ENCODE measurements at places on chromosomes 7 and 10.

GRCh38 chr10:34739915-34740314, 75.2 kb downstream of the PARD3 start:
- peak; percentile 96 for ATAC-seq

DNA sequence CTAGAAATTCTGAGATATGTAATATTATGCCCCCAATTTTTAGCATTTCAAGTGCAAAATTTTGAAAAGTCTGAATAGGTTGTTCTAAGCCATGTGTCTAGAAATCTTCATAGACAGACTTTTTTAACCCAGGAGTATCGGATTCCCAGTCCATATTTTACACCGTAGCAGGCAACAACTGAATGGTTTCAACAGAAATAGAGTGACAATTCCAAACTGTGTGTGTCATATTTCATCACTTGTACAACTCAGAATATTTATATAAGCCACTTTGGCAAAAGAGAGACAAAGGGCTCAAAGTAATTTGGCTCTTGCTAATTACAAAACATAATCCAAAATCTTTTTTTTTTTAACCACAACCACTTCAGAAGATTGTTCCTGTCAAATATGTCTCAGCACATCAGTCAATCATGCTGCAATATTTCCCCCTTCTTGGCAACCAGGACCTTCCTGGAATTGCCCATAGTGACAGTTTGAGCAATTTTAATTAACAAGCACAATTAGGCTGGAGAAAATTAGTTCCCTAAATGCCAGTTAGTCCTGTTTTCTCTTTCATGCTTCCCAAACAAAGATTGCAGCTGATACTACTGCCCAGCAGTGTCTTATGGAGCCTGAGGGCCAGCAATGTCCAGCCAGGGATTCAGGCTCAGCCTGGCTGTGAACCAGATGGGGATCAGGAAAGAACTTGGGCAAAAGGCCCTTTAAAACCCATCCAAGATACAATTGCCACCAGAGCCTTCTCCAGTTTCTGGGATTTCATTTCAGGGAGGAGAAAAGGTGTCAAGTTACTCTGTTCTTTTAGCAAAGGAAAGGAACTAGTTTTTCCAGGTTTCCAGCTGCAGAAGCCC, 533.3 kb upstream of the GHITM start:
- ATAC-seq = no peak

- no peak for ATAC-seq
Measured at GRCh38 chr7:64945503-64946175, 42.6 kb downstream of the ZNF273 start.

GRCh38 chr7:44508328-44509030, 18.0 kb upstream of the NUDCD3 start:
- no peak for ATAC-seq

- ATAC-seq = no peak
Measured at GRCh38 chr7:97133159-97133558, 15.7 kb downstream of the SDHAF3 start.

DNA sequence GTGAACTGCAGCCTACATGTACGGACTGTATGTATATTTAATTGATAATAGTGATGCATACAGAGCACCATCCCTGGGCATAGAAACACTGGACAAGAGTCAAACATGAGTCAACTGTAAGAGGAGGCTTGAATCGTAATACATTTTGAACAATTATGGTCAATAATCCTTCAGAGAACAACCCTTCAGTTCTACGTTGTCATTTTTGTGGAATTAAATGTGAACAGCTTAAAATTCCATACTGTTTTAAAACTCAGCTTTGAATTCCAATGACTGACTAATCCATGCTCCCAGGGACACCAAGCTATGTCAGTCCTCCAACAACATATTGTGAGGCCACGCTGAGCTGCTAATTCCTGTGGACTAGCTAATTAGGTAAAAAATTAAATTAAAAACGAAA, 41.5 kb upstream of the KMT2E start:
- no peak for ATAC-seq

DNA sequence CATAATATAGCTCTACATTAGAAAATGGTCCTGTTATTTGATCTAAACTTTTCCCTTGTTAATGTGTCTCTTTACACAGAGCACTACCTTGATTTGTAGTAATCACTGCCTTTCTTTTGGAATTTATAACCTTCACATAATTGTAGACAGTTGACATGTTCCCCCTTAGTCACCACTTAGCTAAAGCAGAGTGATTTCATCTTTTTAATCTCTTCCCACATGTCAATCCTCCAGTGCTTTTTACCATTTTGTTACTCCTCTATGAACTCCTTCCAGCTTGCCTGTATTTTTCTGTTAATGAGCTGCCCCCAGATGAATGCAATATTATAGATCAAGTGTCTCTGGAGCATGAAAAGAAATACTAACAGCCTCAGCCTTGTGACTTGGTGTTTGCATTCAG, 2.6 kb upstream of the PPP1R3A start:
- peak; percentile 29 for ATAC-seq

DNA sequence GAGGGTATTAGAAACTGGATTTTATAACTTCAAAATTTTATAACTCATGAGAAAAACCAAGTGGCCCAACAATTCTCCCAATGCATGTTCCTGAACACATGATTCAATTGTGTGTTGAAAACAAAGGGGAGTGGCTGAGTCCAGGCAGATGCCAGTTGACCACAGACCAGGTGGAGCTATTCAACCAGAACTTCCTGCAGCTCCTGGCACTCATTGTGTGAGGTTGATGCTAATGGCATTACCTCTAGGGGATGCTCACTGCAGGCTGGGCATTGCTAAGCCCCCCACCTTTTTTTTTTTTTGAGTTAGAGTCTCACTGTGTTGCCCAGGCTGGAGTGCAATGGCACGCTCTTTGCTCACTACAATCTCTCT, 20.3 kb downstream of the MYOF start:
- no peak for ATAC-seq

DNA sequence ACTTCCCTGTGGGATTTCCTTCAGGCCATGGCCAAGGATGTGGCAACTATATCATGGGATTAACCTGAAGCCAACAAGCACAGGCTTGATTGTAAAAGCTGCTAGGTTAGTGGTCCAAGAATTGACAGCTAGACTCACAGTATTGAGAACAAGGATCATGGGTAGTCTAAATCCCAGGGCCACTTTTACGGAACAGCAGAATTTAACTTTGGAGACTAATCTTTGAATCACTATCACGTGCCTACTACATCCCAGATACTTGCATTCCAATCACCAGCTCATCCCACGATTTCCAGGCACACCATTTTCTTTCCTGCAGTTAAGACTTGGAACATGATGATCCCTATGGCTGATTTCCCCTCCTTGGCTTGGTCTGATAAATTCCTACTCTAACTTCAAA, 65.6 kb upstream of the ADO start:
- ATAC-seq = no peak

- no peak for ATAC-seq
Measured at GRCh38 chr10:74765465-74765975, 60.9 kb upstream of the KAT6B start.

DNA sequence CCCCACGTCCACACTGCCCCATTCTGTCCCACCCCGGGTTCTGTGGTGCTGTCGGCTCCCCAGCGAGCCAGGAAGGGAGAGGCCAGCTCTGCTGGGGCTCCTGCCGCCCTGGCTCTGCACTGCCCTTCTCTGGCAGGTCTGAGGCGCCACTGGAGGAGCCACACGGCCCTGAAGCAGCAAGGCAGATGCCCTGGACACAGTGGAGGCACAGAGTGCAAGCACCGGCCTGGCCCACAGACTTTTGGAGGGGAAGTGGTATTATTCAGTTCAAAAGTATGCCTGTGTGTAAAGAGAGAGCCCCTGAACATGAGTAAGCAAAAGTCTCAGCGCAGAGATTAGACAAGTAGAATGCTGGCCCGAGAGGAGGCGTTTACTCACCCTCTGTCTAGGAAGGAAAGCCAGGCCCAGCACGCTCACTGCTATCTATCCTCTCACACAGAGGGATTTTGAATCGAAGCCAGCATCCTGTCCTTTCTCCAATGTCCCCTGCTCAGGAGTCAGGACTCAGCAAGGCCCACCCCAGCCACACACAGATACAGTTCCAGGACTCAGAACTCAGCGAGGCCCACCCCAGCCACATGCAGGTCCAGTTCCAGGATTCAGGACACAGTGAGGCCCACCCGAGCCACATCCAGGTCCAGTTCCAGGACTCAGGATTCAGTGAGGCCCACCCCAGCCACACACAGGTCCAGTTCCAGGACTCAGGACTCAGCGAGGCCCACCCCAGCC, 115.0 kb downstream of the EGFR start:
- no peak for ATAC-seq

DNA sequence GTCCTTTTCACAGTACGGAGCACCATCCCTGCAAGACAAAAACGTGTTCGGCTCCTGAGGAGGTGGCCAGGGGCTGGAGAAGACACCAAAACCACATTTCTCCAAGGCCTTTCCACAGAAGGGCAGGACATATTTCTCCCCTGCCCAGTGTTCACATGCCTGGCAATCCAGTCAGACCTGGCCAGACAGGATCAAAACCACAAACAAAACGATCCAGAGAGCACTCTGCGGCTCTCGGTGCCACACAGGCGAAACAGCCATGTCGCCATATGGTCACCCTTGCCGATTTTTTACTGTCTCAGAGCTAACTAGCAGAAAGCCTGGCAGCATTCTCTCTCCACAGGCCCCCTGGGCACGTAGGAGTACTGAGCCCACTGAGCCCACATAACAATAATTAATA, 113.0 kb downstream of the ABLIM1 start:
- no peak for ATAC-seq

GRCh38 chr7:121167971-121168370, 160.8 kb upstream of the WNT16 start:
- ATAC-seq = no peak

DNA sequence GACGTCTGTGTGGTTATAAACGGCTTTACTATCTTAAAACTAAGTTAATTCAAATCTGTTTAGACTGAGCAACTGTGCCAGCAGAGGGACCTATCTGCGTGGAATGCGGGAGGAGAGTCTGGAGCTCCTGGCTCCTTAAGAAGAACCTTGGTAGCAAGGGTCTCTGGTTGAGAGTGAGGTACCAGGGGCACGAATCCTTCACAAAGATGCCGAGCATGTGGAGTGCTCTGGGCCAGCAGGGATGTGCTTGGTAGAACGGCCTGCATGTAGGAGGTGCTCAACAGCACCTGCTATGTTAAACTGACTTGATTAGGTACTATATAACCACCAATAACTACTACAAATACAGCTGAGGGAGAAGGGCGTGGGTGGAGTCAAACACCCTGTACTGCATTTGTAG, 102.6 kb downstream of the VIPR2 start:
- ATAC-seq = no peak

- ATAC-seq = peak; percentile 51
Measured at GRCh38 chr10:45135443-45136198, 134.9 kb downstream of the ZNF22 start.

DNA sequence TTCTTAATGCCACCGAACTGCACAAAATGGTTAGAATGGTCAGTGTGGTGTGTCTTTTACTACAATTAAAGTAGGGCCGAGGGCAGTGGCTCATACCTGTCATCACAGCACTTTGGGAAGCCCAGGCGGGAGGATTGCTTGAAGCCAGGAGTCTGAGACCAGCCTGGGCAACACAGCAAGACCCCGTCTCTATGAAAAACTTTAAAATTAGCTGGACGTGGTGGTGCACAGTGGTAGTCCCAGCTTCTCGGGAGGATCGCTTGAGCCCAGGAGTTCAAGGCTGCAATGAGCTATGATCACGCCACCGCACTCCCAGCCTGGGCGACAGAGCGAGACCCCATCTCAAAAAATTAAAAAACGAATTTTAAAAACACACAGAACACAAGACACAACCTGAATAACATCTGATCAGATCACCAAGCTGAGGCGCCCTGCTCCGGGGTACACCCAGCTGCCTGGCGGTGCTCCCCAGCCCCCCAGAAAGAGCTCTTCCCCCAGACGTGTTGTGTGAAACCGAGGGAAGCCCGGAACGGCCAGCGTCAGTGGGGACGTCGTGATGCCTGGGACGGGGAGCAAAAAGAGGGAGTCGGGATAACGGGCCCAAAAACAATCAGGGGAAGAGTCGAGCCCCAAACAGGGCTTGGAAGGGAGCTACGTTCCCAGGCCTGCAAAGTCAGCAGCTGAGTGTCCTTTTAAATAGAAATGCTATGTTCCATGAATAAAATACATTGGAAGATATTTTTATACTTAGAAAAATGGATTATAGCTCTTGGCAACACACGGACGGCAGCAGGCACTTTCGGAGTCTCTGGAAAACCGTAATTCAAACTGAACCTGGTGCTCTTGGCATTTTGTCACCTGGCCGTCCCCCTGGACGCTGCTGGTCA, 80.7 kb upstream of the PDGFA start:
- no peak for ATAC-seq

GRCh38 chr7:157117796-157118195, 20.9 kb upstream of the UBE3C start:
- no peak for ATAC-seq

- no peak for ATAC-seq
Measured at GRCh38 chr10:69443354-69443753, 7.9 kb upstream of the TSPAN15 start.

DNA sequence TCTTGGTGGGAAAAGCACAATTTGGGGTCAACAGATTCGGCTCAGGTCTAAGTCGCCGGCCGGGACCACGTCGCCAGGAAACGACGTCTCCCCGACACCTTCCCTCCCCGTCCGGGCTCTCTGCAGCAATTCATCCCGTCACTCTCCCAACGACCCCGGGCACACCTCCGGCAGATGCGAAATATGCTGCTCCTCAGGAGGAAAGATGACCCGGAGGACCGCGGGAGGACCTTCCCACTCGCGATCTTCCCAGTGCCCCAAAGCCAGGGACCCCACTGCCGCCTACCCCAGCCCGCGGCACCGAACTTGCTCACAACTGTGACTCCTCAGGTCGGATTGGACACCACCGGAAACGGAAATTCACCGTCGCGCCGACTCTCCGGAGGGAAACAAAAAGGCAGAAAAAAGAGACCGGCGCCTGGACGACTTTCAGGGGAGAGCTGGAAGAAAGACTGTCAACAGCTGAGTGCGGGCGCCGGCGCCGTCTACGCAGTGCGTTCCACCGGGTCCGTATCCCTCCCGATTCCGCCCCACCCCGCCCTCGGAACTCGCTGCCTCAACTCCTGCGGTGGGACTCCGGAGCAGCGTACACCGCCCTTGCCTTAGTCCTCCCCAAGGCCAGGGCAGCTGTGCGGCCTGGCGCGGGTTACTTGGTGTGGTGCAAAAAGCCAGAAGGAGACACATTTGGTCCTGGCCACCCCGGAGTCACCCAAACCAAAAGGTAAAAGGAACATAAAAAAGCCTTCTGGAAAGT, 13.8 kb upstream of the SEC24C start:
- ATAC-seq = peak; percentile 93

DNA sequence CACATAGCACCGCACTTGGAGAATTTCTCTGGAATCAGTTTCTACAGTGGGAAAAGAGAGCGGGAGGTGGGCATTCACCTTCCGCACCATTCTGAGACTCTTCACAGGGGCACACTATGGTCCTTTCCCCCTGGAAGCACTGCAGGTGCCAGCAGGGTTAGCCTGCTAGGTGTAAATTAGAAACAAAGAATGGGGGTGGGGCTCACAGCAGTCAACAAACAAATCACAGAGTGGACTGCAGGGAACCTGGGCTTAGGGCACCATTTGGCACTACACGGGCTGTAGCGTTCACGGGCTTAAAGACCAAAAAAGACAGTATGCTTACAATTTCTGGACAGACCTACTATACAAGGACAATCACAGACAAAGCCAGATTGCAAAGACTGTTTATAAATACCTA, 8.0 kb upstream of the PKD1L1 start:
- no peak for ATAC-seq

GRCh38 chr10:128280271-128280670, 154.0 kb upstream of the MKI67 start:
- ATAC-seq = no peak
